ENCODE measurements at places on chromosomes 5 and 9.
A peak's percentile ranks its signal among the peaks of the same experiment; 100 is the strongest.

DNA sequence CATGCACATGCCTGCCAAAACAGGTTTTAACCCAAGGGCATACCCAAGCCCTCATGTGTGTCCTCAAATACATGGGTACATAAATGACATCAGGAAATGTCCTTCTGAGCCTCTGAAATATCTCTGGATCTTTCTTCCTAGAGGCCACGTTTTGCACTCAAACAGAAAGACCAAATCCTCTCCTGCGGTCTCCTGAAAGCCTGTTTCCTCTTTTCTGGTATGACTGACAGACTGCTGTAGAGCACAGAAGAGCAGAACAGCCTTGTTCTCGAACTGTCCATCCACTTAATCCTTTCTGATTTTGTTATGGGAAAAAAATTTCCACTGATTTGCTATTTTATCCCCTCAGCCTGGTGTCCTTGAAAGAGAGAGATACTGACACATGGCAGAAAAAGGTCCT is 107.2 kb downstream of the ASTN2 start:
- DNase-seq = no peak

DNA sequence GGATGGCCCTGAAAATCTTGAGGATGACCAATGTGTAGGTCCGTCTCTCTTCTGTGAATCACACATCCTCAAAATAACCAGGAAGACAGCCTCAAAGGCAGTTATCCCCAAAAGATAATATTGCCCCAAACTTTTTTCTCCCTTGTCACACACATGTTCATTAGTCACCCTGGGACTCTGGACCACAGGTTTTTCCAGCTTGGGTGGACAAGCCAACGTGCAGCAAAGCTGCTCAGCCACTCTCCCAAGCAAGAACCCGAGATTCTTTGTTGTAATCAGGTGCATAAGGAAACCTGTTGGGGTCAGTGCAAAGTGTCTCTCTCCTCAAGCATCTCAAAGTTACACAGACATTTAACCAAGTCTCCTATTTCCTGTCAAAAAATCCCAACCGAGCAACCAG is 196.6 kb downstream of the GNA14 start:
- no peak for DNase-seq

- no peak for DNase-seq
These were observed 50.8 kb downstream of the F2R start for GRCh38 chr5:76766746-76767145.

- DNase-seq = no peak
These were observed 56.7 kb upstream of the GARNL3 start for GRCh38 chr9:127207734-127208410.

- no peak for DNase-seq
These were observed 6.4 kb downstream of the B4GALT7 start for GRCh38 chr5:177606071-177607051.

GRCh38 chr9:126818482-126818881 is 13.6 kb downstream of the ZBTB43 start:
- no peak for DNase-seq

DNA sequence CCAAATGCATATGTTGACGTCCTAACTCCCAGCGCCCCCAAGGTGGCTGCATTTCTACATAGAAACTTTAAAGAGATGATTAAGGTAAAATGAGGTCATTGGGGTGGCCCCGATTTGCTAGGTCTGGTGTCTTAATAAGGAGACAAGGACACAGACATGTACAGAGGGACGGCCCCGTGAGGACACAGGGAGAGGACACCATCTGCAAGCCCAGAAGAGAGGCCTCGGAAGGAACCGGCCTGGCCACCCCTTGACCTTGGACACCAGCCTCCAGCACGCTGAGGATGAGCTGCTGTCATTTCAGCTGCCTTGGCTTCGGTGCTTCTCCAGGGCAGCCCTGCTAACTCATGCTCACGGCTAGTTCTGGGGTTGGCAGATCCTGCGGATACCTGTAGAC is 73.2 kb downstream of the MRPL36 start:
- no peak for DNase-seq

DNA sequence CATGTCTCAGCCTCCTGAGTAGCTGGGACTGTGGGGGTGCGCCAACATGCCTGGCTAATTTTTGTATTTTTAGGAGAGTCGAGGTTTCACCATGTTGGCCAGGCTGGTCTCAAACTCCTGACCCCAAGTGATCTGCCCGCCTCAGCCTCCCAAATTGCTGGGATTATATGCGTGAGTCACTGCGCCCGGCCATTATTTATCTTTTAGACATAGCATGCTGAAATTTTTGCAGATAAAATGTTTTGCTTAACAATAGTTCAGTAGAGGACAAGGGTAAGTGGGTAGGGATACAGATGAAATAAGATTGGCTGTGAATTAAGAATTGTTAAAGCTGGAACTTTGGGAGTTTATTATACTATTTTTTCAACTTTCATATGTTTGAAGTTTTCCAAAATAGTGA is 150.8 kb upstream of the GRHPR start:
- DNase-seq = no peak

DNA sequence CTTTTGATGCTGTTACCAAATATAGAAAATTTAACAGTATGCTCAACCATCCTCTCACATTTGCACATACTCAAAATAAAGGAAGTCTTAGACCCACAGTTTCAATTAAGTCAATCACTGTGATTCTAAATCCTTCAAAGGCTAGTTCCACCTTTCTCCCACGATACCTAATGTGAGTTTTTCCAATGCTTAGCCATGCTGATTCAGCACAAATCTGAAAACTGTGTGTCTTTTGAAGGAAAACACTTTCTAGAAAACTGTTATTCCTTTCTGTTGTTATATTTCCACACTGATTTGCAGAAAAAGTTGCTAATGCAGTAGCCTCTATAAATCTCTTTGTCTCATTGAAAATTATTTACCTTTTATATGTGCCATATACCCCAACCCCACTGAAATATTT is 645.7 kb downstream of the PRR16 start:
- no peak for DNase-seq

GRCh38 chr5:168227973-168228615 is 63.4 kb upstream of the WWC1 start:
- no peak for DNase-seq

GRCh38 chr9:69376651-69377050 is 51.6 kb downstream of the ENTREP1 start:
- DNase-seq = no peak

DNA sequence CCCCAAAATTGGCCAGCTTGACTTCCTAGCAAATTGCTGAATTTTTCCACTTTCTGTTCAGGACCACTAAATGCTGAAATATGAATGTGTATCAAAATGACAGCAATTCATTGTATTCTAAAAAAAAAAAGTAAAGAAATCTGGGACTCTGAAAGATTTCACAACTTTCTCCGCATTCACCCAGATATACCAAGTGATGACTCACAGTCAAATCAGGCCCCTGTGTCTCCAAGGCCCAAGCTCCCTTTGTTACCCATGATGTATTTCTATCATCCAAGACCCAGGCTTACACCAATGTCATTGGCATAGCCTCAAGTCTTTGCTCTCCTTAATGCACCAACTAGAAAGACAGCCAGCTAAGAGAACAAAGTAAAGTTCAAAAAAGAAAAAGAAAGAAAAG is 493.9 kb downstream of the NTRK2 start:
- no peak for DNase-seq

DNA sequence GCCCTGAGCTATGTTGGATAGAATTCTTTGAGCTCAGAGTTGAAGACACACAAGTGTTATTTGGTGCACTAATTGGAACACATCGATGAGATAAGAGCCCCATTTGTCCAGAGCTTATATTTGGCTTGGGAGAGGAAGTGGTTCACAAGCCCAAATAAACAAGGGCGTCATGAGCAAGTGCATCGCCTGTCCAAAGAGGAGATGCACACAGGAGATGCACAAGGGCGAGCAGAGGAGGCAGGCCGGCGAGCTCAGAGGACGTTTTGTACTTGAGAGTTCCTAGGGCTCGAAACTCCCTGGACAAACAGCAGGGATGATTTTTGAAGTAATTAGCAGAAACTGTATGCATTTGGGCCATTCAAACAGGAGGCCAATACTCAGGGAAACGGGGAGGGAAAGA is 212.8 kb upstream of the IRX1 start:
- DNase-seq = no peak

DNA sequence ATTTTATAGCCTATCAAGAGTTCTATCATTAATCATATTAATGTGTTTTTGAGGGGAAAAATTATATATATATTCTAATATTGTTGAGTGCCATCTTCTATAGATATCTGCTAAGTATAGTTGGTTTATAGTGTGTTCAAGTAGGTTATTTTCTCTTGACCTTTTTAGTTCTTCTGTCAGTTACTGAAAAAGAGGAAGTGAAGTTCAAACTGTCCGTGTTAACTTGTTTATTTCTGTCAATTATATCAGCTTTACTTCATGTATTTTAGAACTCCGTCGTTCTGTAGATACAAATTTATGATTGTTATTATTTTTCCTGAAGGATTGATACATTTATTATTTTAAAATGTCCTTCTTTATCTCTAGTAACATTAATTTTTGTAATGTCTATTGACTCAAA is 1209.1 kb downstream of the CDH12 start:
- no peak for DNase-seq

GRCh38 chr5:135434591-135435466 is 12.3 kb downstream of the DCANP1 start:
- no peak for DNase-seq

- no peak for DNase-seq
These were observed 70.6 kb downstream of the LRSAM1 start for GRCh38 chr9:127521919-127522304.

GRCh38 chr9:120477534-120478001 is 102.4 kb downstream of the CDK5RAP2 start:
- DNase-seq = no peak

DNA sequence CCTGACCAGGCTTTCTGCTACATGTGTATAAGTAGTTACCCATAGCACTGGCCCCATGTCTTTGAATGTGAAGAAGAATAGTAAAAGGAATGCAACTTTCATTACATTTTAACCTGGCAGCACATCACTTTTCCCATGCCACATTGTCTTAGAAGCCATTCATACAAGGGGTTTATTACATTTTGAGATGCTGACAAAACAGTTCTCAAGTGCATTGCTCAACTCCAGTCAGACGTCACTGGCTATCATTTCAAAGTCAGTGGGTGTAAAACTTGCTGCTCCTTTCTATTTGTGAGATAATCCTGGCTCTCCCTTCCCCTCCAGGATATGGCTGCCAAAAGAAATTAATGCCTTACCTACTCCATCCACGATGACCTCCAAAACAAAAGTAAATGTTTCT is 97.0 kb upstream of the VCAN start:
- DNase-seq = no peak

- no peak for DNase-seq
These were observed 24.2 kb upstream of the SIL1 start for GRCh38 chr5:139222346-139222745.

DNA sequence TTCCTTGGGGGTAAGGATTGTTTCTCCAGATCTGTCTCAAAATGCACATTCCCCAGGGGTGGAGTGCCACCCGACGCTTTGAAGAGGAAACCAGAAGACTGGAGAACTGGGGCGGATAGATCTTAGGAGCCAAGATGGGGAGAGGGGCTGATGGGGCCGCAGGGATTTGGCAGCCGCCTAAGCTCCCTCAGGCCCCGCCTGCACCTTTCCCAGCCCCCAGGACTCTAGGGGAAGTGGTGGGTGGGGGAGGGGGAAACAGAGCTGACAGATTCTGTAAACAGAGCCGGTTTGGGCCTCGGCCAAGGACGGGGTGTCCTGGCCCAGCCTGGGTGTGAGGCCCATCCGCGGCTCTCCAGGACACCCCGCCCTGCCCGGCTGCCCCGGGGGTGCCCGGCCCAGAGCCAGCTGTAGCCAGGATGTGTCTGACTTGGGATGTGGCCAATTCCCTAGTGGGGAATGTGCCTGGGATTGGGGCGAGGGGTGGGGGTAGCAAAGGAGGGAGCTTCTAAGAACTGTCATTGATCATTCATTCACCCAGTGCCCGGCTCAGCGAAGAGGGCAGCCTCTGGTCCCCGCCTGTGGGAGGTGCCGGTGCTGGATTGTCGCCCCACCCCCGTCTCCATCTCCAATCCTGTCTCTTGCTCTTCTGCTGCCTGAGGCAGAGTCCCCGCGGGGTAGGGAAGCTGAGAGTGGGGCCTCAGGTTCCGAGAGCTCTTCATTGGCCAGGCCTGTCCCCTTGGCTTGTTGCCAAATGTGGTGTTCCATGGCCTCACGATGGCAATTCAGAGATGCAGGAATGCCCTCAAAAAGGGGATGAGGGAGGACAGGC is 54.8 kb upstream of the CDKN2AIPNL start:
- DNase-seq = peak; percentile 23

DNA sequence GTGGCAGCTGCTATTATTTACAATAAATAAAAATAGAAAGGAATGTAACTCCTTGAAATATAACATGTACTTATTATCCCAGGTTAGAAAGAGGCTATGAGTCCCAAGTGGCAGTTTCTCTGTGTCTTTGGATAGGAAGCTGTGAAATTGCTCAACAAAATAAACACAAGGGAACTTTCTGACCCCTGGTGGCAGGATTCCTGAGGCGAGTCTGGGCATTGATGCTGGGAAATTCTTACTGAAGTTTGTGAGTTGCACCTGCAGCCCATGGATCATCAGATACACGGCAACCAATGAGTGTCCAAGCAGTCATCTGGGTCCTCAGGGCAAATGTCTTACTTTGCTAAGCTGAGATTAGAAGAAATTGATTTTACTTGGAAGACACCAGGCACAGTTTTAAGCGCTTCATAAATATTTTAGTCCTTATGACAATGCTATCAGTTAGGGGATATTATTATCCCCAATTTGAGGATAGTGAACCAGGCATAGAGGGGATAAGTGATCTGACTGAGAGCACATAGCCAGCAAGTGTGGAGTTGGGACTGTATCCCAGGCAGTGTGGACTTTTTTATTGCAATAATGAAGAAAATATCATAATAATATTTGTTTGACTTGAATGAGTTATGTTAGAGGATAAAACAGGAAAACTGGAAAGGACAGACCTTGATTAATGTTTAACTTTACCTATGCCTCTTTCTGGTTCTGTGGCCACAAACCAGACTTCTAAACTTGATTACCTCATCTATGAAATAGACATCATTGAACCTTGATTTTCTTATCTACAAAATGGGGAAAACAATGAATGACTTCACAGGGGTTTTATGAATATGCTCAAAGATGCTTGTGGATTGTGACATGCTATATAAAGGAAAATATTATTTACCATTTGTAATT is 265.5 kb upstream of the ADAMTSL1 start:
- DNase-seq = no peak

GRCh38 chr5:61758711-61759110 is 426.7 kb downstream of the ZSWIM6 start:
- DNase-seq = no peak

- no peak for DNase-seq
These were observed 4.6 kb upstream of the UGCG start for GRCh38 chr9:111891910-111892499.

GRCh38 chr5:171845857-171846256 is 60.2 kb downstream of the SMIM23 start:
- DNase-seq = no peak

GRCh38 chr5:168370831-168371230 is 79.4 kb downstream of the WWC1 start:
- DNase-seq = no peak

DNA sequence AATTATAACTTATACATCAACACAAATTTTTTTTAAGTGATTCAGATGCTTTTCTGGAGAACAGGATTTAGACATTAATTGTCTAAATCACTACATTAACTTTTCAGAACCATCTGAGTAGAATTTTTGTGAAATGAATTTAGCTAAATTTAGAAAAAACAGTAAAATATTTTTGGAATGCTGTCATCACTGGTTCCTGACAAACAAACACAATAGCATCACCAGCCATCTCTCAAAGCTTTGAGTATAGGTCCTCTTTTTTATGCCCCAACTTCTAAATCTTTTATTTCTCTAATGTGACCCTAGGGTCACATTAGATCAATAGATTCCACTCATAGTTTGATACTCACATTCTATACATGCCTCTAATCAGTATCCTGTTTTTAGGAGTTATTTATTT is 104.6 kb downstream of the PRR16 start:
- no peak for DNase-seq

GRCh38 chr5:113692891-113693457 is 179.5 kb downstream of the YTHDC2 start:
- DNase-seq = no peak

Data from effector CD8-positive, alpha-beta T cell (primary cell).